ENCODE measurements at places on chromosomes 7 and 10. TPM values are rescaled to one million over a fixed set of nuclear protein-coding genes. Genes with fewer than 3 reads are reported as not detected.

DNA sequence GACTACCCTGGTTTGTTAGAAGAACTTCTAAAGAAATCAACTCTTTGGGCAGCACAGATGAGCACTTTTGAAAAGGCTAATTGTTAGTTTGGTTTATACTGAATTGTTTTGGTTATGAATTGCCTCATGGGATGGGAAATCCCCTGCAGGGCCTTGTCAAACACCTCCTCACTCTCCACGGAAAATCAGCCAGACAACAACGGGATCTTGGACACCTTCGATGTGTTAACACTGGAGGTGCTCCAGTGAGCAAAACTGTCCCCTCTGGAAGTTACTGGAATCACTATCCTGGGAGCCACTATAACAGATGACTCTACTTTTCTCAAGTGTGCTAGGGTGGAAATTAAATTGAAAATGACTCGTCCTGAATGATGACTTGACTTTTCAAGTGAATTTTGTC is 38.7 kb downstream of the CDK6 start:
- no peak for DNase-seq

The EBLN1 gene
- 0.04 TPM for polyA plus RNA-seq

The DLD gene
- polyA plus RNA-seq, result 140 TPM

GRCh38 chr7:56063500-56063881 is 595 bp upstream of the SUMF2 start:
- DNase-seq, result no peak

The ETV1 gene
- polyA plus RNA-seq, result 41.6 TPM

GRCh38 chr10:6409971-6410643 is 170.0 kb downstream of the PRKCQ start:
- no peak for DNase-seq

The TAS2R5 gene
- 2.3 TPM for polyA plus RNA-seq

DNA sequence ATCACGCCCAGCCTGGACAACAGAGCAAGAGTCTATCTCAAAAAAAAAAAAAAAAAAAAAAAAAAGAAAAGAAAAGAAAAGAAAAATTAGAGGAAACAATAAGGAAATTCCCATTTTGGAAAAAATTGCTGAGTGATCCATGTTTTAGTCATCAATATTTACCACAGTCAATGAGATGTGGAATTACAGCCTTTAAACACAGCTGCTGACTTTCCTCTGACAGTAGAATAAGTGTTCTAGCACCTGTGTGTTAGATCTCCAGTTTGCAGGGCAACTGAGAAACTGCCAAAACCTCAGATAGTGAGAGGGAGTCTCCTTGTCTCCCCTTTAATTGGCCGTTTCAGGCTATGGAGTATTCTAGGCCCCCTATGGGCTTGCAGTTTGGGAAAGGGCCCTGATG is 520.1 kb downstream of the KCNMA1 start:
- DNase-seq, result no peak

DNA sequence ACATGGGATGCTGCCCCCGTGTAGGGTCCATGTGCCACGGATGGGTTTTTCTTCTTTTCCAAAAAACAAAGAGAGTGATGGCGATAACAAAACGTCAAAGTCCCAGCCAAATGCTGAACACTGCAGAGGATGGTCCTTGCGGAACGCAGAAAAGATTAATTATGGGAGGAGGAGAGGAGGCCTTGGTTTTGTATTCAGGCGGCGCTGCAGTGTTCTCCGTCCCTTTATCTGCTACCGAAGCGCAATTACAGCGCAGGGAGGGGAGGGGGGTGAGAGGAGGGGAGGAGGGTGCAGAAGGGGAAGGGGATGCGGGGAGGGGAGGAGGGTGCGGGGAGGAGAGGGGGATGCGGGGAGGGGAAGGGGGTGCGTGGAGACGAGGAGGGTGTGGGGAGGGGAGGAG is 131.8 kb upstream of the PRKCQ start:
- no peak for DNase-seq

GRCh38 chr7:76358011-76358480 is 745 bp downstream of the YWHAG start:
- no peak for DNase-seq

GRCh38 chr7:71716690-71717089 is 584.7 kb downstream of the GALNT17 start:
- DNase-seq, result no peak

- no peak for DNase-seq
These were observed 56.3 kb downstream of the ASB13 start for GRCh38 chr10:5609952-5610616.

The WEE2 gene
- polyA plus RNA-seq, result 0.21 TPM

All from right renal pelvis (tissue), 4 donors.